ENCODE measurements at places on chromosomes 16 and 17.

- DNase-seq: no peak
These were observed 91.5 kb upstream of the HAS3 start for GRCh38 chr16:69013991-69014390.

DNA sequence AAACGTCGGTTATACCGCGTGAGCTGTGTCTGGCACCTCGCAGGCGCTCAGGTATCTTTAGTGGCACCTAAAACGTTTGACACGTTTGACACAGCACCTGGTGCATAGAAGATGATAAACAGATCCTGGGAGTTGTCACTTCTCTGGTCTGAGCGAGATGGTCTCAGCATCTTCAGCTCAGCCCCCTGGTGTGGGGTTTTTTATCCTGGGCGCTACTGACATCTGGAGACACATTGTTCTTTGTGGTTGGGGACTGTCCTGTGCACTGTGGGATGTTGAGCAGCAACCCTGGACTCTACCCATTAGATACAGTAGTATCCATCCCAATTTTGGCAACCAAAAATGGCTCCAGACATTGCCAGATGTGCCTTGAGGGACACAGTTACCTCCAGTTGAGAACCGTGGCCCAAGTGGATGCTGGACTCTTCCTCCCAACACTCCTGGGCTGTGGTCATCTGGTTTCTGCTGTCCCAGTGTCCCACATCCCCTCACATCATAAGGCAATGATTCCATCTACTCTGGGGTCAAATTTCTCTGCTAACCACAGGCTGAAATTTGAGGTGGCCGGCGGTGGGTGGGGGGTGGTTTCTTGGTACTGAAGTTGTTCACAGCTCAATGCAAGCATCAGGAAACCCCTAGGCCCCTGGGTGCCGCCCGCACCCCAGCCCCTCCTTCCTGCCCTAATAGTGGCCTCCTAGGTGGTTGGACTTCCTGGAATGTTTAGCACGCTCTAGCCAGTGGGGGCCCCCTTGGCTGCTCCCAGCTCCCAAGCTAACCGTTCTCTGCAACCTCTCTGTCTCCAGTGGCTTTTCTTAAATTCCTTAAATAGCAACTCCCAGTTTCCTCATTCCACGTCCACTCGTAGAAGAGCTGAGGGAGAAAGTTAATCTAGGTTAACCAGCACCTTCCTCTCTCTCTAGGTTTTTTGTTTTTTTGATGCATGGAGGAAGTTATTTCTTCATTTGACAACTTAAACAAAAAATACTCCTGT is 124.8 kb downstream of the ABCC1 start:
- no peak for DNase-seq

DNA sequence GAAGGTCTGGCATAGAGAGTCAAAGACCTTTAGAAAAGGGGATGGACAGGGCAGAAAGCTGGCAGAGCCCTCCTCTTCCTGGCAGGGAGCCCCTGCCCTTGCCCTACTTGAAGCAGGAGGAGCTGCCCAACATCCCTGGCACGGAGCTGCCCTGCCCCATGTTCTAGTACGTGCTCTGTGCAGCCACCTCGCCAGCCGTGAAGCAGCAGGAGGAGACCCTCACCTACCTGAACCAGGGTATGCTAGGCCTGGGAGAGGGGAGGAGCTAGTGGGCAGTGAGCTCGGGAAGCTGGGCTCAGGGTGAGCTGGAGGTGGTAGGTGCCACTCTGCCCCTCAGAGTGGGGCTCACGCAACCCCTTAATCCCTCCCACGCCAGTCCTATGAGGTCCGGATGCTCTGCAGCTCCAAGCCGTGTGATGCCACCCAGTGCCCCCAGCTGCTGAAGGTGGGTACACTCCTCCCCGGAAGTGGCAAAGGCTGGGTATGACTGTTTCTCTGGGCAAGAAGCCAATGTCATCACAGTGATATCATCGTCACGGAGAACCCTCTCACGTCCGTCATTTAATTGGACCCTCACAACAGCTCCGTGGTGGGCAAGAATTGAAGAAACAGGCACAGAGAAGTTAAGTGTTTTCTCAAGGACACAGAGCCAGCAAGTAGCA is 12.7 kb upstream of the STAC2 start:
- no peak for DNase-seq

DNA sequence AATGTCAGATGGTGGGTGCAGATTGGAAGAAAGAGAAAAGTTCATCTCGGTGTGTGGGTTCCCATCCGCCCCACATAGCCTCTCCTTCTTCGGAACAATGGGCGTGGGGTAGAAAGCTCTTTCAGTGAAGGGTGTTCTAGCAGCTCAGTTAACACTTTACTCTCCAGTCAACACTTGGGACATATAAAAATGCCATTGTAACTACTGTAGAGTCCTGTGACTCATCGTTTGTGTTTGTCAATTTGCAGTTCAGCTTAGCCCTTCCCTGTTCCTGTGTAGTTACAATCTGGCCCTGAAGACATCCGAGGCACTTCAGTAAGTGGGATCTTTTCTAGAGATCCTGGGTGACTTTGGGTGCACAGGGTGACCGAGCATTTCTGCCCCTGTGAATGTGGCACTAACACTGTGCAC is 11.5 kb upstream of the CLEC18C start:
- no peak for DNase-seq

- DNase-seq: no peak
These were observed 52.6 kb upstream of the KDM6B start for GRCh38 chr17:7781429-7781828.

GRCh38 chr16:66169817-66170216 is 196.7 kb upstream of the CDH5 start:
- no peak for DNase-seq

- DNase-seq: no peak
These were observed 40.7 kb downstream of the VAC14 start for GRCh38 chr16:70760221-70760620.

- DNase-seq: no peak
These were observed 7.6 kb downstream of the CCDC57 start for GRCh38 chr17:82204831-82205719.

DNA sequence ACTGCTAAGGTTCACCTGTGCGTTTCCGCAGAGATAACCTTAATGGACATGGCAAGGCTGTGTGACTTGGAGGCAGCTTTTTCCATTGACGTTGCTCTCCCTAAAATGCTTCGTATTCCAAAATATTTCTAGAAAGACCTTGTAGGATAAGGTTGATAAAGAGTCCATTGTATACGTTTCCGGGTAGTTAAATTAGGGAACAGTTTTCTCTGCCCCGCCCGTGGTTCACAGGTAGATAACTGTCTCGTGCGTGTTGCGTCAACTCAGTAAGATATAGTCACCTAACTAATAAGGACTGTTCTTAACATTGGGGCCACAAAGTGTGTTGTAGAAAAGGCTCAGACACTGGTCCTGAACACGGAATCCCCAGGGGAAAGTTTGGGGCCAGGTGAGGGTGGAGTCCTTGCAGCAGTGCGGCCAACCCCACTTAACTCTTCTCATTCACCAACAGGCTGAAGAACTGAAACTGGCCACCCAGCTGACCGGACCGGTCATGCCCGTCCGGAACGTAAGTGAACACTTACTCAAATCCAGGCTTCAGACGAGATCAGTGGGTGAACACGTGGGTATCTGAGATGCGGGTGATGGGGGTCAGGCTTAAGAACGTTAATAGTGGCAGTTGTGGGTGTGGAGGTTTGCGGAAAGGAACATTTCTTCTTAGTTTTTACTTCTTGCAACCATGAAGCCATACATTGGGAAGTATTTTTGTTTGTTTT is 1.6 kb downstream of the RPL13 start:
- DNase-seq: no peak

DNA sequence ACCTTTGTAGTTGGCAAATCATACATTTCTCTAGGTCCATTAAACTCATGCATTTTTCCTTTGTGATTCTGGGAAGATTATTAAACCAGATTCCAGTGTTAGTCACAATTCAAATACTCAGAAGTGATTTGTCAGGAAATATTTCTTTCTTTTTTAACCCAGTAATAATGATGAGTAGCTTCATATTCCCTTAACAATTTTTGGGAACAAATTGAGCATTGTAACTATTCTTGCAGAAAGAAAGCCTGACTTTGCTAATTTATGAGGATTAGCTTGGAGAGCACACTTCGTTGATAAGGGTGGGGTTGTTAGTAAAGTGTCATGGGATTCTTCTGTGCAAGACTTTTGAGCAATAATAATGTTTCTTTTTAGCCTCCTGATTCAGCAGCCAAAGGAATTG is 18.7 kb upstream of the KRT24 start:
- DNase-seq: no peak

DNA sequence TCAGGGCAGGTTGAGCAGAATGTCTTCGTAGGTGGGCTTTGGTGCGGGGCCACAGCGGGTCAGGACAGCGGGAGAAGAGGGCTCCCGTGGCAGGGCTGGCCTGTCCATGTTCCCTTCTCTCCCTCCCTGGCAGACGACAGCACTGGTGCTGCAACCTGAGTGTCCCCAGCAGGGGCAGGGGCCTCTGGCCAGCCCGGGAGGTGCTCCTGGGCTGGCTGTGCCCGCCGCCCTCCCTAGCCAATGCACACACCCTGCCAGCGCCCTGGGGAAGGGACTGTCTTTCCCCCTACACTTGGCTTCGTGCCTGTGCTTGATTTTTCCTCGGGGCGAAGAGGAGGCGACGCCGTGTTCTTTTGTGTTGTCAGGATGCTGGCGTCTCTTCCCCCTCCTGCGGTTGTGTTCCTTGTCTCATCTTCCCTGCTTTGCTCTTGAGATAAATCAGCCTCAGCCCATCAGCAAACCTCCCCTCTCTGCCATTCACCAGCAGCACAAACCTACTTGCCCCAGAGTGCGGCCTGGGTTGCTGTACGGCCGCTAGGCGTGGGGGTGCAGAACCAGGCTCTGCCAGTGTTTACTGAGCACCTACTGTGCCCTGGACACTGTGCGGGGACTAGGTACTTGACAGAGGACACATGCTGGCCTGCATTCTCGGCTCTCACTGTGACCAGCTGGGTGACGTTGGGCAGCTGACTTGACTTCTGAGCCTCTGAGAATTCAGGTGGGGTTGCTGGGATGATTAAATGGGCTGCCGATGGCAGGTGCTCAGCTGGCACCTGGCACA is 237.3 kb upstream of the CIBAR2 start:
- no peak for DNase-seq

GRCh38 chr17:27457360-27457715 is 1.1 kb downstream of the KSR1 start:
- no peak for DNase-seq

GRCh38 chr17:46010597-46011186 is 11.6 kb downstream of the STH start:
- no peak for DNase-seq
